ENCODE measurements at places on chromosomes 16 and 17.
A peak's percentile ranks its signal among the peaks of the same experiment; 100 is the strongest.

- no peak for DNase-seq
Observed at GRCh38 chr16:7268182-7268581, 64.5 kb upstream of the RBFOX1 start.

DNA sequence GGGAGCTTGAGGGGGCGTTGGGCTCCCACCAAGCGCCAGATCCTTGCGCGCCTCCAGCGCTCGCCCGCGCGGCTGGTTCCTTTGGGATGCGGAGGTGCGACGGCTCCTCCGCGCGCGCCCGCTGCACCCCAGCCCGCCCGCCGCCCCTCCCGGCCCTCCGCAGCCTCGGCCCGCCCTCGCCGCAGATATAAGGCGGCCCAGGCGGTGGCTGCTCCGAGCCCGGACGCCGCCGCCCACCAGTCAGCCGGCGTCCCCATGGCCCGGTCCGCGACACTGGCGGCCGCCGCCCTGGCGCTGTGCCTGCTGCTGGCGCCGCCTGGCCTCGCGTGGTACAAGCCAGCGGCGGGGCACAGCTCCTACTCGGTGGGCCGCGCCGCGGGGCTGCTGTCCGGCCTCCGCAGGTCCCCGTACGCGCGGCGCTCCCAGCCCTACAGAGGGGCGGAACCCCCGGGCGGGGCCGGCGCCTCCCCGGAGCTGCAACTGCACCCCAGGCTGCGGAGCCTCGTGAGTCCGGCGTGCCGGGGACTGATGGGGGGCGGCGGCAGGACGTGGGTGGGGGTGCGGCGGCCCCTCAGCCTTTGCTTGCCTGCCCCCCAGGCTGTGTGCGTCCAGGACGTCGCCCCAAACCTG, at the start of gene NPB:
Gene NPB, plus strand, starts transcription at position 216 of the 630 bp plus-strand sequence. Its CDS starts 40 bp downstream, at position 256.
- DNase-seq: no peak

GRCh38 chr16:8961811-8962390, 1.8 kb downstream of the USP7 start:
- no peak for DNase-seq

GRCh38 chr17:78589031-78589675, 12.0 kb upstream of the DNAH17 start:
- DNase-seq: no peak

DNA sequence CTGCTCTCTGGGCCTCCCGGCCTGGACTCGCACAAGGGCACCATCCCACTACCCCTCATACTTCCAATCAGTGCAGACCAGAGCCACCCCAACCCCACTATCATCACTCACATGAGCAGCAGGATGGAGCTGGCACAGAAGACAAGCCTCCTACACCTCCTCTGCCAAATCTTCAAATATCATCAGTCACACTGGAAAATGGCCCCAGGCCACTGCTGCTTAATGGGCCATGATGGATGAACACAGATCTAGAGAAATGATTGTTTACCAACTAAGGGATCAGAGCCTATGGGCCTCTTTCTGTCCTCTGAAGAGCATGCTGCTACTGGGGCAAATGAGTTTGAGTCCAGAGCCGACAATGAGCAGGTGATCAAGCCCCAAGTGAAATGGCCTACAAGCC, 165.5 kb downstream of the GRIN2A start:
- DNase-seq: no peak

DNA sequence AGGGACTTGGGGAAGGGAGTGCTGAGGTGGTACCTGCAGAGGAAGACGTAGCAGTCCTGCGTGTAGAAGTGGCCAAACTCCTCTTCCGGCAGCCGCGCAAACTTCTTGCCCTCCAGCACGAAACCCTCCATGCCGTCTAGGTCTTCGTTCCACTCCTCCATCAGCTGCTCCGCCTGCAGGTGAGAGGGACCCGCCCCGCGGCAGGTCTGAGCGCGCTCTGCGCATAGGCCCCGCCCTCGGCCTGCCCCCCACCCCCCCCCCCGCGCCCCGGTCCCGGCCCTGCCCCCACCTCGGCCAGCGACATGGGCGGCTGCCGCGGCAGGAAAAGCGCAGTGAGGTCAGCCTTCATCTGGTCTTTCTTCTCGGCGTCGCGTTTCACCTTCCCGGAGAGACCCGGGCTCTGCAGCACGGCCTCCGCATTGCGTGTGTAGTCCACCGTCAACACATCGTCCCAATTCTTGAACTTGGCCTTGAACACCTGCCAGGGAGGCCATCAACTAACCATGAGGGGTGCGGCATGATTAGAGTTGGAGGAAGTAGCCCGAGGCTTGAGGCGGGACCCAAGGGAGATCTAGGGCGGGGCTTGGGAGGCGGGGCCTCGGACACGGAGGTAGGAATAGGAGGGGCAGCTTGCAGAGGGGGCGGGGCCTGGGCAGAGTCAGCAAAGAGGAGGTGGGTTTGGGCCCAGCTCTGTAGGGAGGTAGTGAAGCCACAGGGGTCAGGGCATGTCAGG, 11.5 kb downstream of the FLII start:
- no peak for DNase-seq

DNA sequence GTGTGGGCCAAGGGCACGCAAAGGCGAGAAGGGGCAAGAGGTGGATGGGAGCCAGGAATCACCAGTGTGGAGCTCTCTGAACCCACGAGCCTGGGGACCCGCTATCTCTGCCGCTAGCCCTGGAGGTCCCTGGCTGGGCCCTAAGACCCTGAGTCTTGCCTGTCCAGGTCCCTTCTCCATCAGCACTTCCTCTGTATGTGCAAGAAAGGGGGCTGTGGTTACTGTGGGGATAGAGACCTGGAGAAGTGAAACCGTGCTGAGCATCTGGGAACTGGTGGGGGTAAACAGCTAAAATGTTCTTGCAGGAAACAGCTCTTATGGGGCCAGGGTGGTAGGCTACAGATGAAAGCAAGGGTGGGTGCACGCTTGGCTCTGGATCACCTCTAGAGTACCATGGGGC, 3.1 kb downstream of the SPNS3 start:
- no peak for DNase-seq

DNA sequence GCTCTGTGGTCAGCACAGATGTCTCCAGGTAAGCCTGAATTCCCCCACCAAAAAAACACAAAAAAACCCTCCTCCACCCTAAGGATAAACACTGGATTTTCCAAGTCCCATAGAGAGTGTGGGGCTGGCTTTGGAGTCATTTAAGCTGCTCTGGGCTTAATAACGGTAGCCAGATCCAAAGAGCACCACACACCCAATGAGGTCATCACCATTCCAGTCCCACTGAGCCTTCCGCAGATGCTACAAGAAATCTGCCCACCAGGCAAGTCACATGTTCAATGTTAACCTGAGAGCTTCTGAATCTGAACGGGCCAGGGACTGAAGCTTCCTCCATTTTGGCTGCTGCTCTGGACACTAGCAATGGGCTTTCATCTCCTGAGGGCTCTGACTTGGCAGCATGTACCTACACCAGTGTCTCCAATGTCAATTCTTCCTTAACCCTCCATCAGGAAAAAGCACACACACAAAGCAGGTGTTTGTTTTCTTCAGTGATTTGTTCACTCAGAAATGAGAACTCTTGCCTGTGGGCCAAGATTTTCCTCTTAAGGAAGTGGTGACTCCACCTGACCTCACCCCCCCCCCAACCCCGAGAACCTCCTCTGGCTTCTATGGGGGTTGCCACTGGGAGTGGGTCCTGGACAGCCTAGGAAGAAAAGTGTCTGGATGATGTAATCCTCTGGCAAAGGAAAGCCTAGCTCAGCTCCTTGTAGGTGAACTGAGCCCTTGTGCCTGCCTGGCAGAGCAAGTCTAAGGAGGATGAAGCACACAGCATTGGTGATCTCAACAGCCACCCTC, 220.1 kb downstream of the FOXL1 start:
- no peak for DNase-seq

GRCh38 chr16:68992521-68992920, 112.9 kb upstream of the HAS3 start:
- no peak for DNase-seq

- no peak for DNase-seq
Observed at GRCh38 chr16:72128701-72129100, 35.1 kb downstream of the DHX38 start.

- DNase-seq: no peak
Observed at GRCh38 chr16:82748026-82748425, 121.3 kb downstream of the CDH13 start.

DNA sequence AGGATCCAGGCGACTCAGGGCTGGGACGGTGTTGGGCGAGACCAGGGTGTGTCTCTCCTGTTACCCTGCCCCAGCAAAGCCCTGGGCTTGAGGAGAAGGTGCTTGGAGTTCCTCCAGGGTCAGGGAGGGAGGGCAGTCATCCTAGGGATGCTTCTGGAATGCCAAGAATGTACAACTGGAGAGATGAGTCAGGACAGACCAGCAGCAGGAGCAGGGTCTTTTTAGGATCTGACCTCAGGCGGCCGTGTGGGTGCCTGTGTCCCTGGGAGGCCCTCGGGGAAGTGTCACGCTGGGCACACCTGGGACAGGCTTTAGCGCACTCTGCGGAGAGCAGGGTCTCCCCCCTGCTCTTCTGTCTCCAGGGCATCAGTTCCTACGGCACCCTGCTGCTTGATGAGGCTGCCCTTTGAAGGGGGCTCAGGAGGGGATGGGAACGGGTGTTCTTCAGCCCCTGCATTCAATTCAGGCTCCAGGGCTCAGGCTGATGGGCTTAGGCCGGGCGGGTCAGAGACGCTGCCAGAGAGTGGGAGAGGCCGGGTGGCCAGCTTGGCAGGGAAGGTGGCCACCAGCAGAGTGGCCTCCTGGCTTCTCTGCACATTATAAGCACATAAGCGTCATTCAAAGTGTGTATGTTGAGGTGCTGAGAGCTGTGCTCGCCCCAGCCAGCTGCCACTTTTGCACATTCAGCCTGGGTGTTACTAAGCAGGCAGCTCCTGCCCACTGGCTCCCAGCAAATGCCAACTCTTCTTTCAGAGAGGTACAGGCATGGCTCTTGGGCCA, 8.4 kb upstream of the MTSS2 start:
- DNase-seq: no peak

DNA sequence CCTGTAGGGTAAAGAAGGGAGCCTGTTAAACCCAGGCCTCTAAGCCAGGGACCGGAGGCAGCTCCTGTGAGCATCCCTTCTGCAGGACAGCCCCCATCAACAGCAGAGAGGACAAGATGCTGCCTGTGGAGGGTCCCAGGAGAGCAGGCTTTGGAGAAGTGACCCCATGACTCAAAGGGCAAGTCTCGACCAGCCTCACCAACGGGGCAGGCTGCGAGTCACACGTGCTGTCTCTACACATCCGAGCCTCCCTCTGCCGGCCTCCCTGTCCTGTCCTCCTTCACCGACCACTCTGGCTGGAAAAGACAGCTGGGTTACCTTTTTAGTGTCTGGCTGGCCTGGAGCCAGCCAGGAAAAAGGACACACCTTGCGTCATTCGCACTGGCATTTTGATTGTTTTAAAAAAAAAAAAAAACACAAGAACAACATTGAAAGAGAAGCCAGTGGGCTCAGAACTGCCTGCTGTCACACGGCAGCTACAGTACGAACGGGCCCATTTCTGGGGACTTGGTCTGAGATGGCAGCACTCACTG, 74.5 kb upstream of the RCVRN start:
- no peak for DNase-seq

DNA sequence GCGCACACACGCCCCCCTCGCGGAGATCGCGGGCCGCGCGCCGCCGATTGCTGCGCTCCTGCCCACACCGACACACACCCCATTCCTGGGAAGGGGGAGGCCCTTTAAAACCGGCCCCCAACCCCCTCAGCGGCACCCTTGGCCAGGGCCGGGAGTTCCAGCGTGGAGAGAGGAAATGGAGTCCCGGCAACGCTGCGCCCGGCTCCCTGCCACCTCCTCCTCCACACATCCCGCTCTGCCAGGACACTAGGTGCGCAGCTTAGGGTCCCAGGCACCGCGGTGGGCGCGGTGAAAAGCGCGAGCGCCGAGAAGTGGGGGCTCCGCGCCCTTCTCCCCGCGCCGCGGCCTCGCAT, 397 bp downstream of the CDC42EP4 start:
- no peak for DNase-seq

GRCh38 chr17:49820773-49821172, 27.1 kb downstream of the TAC4 start:
- DNase-seq: no peak

DNA sequence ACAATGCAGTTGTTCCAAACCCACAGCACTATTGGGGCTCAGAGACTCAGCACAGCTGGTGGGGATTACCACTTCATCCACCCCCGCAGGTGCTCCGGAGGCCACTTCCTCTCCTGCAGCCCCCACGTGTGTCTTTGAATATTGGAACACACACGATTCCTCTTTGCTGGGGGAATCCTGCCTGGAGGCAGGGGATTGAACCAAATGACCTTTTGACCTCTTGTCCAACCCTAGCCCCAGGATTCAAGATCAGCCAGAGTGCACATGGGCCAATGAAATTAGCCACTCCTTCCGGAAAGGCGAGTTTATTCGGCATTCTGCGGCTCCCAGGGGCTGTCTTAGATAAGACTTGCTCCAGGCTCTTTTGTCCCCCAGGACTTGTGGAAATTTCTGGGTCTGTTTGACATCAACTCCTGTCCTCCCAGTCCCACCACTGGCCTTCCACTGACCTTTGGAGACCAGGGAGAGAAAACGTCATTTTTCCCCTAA, 350.2 kb downstream of the FOXL1 start:
- DNase-seq: no peak

DNA sequence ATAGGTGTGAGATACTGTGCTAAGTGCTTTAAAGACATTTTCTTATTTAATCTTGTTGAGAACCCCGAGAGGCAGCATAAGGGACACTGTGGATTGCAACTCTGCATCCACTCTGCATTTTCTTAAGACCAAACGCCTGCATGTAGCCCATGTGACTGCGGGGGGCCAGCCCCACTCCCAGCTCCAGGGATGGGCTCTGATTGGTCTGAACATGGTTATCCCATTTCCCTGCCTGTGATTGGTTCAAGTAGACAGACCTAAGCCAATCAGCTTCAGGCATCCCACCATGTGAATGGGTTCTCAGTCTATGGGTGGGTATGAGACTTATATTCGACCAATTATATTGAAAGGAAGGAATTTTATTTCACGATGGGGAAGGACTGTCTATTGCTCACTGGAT, 33.2 kb upstream of the USP7 start:
- no peak for DNase-seq

GRCh38 chr17:15236281-15237105, 28.6 kb downstream of the PMP22 start:
- no peak for DNase-seq

- no peak for DNase-seq
Observed at GRCh38 chr17:4513113-4514032, 14.7 kb downstream of the SPNS2 start.

GRCh38 chr17:27339836-27340550, 46.1 kb downstream of the WSB1 start:
- DNase-seq: peak; percentile 50

DNA sequence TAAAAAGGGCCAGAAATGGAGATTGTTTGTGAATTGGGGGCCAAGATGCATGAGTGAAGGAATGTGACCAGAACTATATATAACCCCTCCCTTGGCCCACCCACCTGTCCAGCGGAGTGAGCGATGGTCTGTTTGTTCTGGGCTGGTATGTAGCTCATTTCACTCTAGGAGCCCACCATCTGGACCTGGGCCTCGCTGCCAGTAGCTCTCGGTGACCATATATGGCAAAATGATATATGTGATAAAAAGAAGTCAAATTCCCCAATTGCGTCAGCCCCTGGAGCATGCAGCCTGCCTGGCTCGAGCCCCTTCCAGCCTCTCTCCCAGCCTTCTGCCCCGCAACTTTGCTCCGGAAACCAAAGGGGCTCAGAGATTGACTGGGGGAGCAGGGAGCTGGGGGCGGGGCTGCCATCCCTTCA, 47.3 kb downstream of the CCDC42 start:
- no peak for DNase-seq
